ENCODE measurements at places on chromosomes 5 and 9.

- no peak for DNase-seq
These were observed 49.0 kb downstream of the PDE8B start for GRCh38 chr5:77259476-77259875.

DNA sequence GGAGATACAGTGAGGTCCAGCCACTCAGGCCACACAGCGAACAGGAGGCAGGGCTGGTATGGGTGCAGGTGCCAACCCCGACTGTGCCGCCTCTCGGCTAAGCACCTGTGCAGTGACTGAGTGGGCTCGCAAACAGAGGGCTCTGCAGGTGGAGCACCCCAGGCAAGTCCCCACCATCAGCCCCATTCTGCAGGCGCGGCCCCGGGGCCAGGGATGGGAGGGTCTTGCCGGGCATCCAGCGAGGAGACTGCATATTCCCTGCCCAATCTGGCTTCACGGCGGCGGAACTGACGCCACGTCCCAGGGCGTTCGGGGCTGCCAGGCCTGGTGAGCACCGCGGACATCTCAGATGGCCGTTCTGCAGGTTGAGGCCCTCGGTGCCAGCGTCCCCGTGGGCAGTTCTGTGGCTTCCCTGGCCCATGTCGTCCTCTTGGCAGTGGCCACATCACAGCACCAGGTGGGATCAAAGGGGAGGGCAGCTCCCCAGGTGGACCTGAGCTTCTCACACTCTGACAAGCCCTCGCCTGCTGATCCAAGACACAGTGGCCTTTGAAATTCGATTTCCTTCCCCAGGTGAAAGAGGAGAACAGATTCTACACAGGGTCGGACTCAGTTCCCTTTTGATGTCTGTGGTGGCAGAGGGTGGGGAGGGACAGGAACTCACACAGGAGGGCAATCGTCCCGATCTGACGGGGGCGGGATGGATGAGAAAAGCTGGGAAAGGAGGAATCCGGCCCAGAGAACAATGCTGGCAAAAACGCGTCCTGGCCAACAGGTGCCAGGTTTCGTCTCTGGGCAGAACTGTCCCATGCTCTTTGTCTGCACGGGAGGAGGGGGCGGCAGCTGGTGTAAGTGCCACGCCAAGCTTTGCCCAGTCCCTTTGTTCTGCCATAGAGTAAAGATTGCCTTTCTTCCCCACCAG, 18.8 kb downstream of the DBH start:
- DNase-seq, result no peak

DNA sequence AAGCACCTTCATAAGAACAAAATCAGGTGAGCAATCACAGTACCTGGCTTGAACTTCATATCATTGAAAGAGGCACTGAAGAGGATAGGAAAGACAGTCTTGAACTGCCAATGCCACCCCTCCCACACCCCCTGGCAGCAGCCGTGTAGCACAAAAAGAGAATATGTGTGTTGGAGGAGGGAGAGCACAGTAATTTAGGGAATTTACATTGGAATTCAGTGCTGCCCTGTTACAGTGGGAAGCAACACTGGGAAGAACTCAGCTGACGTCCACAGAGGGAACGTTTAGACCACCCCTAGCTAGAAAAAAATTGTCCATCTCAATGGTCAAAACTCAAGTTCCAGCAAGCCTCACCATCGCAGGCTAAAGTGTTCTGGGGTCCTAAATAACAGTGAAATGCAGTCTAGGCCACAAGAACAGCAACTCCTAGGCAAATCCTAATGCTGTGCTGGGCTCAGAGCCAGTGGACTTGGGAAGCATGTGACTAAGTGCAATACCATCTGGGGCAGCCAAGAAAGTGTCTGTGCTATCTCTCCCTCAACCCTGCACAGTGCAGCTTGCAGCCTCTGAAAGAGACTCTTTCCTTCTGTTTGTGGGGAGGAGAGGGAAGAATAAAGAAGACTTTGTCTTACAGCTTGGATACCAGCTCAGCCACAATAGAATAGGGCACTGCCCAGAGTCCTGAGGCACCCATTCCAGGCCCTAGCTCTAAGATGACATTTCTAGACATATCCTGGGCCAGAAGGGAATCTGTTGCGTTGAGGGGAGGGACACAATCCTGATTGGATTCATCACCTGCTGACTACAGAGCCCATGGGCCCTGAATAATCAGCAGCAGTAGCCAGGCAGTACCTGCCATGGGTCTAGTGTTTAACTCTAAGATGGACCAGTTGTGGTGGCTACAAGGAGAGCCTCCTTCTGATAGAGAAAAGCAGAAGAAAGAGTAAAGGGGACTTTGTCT, 62.1 kb upstream of the VLDLR start:
- DNase-seq, result peak; percentile 88

- no peak for DNase-seq
These were observed 68.1 kb upstream of the ABL1 start for GRCh38 chr9:130766927-130767307.

- DNase-seq, result peak; percentile 12
These were observed 1.7 kb downstream of the PRKAA1 start for GRCh38 chr5:40796487-40796889.

DNA sequence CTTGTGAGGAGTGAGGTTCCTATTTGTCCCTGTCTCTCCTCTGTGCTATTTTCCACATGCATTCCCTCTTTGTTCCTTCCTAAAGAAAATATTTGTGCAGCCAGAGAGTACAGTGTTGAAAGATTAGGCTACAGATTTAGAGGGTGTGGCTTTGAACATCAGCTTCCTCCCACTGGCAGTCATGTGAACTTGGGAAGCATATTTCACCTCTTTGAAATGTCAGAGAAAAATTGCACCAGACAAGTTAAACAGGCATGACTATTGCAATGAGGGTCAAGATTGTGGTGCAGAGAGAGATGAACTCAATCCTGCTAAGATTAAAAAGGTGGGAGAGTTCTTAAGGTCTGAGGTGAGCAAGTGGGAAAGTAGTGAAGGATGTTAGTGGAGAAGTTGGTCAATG, 641.0 kb downstream of the DNAH5 start:
- DNase-seq, result no peak

DNA sequence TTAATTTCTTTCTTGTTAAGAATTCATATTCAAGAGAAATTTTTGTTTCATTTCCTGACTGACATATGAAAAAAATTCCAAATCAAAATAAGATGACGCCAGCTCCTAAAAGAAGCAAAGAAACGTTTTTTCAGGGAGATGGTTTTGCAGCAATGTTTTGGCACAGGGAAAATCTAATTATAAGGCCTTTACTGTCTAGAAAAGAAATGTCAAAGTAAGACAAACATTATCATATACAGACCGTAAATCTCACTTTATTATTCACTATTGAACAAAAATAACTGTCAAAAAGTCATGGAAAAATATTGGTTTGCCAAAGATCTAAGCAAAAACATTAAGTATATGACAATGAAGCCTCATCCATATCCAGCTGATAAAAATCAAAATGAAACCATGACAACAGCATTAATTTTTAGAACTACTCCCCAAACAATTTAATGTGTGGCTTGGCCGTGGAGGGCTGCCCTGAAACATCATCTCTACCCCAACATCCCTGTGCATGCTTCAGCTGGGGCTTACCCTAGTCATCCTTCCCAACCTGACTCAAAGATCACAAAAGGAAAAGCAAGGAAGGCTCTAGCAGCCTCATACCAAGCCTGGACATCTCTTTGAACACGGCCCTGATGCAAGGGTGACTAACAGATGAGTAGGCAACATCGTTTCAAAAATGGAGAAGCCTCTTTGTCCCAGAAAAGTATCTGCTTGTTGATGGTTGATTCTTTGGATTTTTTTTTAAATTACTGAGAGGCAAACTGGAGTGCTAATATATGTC, 95.6 kb downstream of the ARSB start:
- peak; percentile 79 for DNase-seq

GRCh38 chr5:176383961-176384360, 4.4 kb downstream of the NOP16 start:
- no peak for DNase-seq

GRCh38 chr5:139677736-139678613, 29.8 kb downstream of the CXXC5 start:
- no peak for DNase-seq

DNA sequence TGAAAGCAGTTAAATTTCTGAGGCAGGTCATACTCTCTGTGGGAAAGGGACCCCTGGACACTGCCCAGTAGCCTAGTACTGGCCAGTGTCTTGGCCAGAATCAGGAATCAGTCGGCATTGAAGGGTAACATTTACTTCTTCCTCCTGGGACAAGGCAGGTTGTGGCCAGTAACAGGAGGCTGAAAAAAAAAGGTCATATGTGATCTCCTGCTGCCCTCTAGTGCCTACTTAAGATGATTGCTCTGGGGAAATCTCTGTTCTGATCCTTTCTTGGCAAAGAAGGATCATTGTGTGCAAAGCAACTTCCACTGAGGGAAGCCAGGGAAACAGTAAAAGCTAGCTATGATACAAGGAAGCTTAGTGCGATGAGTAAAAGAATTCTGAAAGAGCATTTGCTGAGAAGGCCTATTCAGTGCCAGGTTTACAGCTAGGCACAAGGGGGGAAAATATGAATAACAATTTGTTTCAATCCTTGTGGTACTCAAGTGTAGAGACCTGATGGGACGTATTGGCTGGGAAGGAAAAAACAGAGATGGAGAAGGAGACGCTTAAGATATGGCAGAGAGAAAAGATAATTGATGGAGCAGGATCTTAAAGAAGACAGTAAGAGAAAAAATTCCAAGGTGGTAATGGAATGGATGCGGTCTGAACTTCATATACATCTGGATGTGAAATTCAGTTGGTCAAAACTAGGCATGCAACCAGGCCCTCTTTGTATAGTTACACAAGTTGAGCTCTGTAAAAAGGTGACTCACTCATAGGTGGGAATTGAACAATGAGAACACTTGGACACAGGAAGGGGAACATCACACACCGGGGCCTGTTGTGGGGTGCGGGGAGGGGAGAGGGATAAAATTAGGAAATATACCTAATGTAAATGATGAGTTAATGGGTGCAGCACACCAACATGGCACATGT, 25.8 kb upstream of the TRIM32 start:
- peak; percentile 63 for DNase-seq

- no peak for DNase-seq
These were observed 50.3 kb downstream of the UBE2QL1 start for GRCh38 chr5:6498968-6499367.

GRCh38 chr5:80809451-80809850, 150.7 kb upstream of the RASGRF2 start:
- no peak for DNase-seq

DNA sequence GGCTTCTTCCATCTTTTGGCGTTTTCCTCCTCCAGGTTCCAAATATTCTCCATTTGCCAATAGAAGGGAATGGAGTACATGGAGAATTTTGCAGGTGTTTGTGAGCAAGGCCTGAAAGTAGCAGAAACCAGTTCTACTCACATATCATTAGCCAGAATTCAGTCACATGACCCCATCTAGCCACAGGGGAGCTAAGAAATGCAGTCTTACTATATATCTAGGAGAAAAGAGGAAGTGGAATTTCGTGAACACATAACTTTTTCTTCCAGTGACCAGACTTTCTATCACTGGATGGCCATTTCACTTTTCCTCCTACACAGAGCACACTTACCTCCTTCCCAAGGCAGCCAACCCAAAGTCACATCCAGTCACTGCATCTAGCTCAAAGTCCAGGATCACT, 55.1 kb downstream of the LOX start:
- DNase-seq, result no peak

- DNase-seq, result no peak
These were observed 92.6 kb upstream of the LMX1B start for GRCh38 chr9:126521089-126521488.

DNA sequence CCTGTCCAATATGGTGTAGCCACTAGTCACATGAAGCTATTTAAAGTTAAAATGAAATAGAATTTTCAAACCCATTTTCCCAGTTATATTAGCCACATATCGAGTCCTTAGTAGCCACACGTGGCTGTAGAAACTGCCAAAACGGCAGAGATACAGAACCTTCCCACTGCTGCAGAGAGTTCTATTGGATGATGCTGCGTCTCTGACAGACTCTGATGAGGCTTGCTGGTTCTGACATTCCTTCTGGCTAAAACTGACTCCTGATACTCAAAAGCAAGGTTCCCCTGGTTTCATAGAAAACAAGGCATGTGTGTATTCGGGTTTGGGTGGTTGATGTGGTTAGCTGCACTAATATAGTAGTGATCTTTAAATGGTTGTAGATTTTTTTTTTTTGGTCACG, 91.5 kb downstream of the TLE4 start:
- no peak for DNase-seq

GRCh38 chr5:88675168-88675707, 207.7 kb downstream of the MEF2C start:
- no peak for DNase-seq

- no peak for DNase-seq
These were observed 16.1 kb downstream of the NIPSNAP3B start for GRCh38 chr9:104779946-104780535.

Measured in HFFc6 (cell line).